ENCODE measurements at places on chromosomes 3 and 15.
A peak's percentile ranks its signal among the peaks of the same experiment; 100 is the strongest.

DNA sequence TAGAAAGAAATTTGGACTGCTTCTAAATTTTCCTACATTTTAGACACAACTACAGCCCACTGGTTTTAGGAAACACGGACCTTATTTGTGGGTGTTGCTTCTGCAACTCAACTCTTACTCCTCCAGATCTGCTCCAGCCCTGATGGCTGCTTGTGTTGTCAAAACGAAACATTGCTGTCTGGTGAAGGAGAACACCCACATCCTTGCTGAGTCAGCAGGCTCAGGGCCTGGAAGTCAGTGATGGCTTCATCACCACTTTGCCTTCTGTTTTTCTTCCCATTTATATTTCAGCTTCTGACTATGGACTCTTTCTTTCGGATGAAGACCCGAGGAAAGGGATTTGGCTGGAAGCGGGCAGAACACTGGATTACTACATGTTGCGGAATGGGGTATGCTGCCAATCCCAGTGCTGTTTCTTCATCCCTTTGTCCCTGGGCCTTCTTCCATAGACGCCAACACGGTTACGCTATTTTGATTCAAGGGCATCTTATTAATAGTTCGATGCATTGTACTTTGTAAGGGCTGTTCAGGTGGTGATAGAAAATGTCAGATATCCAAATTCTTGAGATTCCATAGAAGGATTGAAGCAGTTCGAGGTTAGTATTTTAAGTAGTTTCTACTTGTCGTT lies 392.6 kb upstream of the TPM1 start:
- peak; percentile 65 for DNase-seq

GRCh38 chr3:50275141-50275995 lies 3.5 kb upstream of the LSMEM2 start:
- no peak for DNase-seq

DNA sequence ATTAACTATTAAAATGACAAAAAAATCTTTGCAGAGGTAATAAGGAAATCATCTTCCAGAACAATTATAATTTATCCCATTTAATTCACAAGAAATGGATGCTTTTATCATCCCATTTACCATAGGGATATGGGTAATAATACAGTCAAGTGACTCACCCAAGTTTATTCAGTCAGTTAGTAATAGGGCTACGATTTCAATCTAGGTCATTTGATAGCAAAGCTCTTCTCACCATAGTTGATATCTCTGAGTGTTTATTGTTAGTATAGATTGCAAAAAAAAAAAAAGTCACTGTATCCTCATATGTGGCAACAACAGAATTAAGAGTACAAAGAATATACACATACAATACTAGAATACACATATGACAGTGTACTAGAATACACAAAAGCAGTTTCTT lies 797.1 kb downstream of the ROBO1 start:
- DNase-seq: no peak

DNA sequence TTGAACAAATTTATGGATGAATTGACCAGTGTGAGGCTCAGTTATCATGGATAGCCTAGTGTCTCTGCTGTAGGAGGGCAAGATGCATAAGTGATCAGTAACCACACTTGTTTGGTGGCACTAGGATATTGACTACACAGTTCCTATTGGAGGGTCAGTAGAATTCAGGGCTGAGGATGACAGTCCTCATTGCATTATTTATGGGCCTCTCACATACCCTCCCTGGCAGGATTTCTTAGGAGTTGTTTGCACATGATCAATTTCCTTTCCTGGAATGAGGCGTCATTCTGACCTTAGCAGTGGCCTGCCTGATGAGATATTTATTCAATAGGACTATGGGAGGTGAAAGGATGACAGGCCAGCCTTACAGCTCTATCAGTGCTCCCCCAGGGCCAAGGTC lies 125.1 kb upstream of the AGBL1 start:
- DNase-seq: no peak

- DNase-seq: no peak
These were observed 84.7 kb downstream of the MRPL46 start for GRCh38 chr15:88382482-88382983.

GRCh38 chr3:127254033-127254644 lies 33.7 kb downstream of the PRR20G start:
- no peak for DNase-seq

- no peak for DNase-seq
These were observed 38.8 kb upstream of the IGSF11 start for GRCh38 chr3:119073258-119074001.

GRCh38 chr3:59654123-59654479 lies 604.3 kb upstream of the CFAP20DC start:
- DNase-seq: peak; percentile 4

DNA sequence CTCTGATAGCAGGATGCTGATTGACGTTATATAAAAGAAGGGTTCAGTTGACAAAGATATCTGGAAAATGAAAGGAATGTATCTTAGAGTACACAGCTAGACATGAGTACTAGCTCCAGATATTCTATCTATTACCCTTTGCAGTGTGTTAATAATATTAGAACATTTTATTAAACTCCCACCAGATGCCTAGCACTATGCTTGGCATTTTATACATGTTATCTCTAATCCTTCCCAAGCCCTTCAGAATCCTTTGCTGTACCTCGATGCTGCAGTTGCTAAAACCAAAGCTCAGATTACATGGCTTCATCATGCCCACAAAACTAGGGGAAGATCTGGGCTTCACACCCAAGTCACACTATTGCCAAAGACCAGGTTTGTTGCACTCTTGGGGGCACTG lies 350.1 kb upstream of the AZI2 start:
- DNase-seq: no peak

- DNase-seq: no peak
These were observed 21.8 kb upstream of the KLF13 start for GRCh38 chr15:31304751-31305365.

DNA sequence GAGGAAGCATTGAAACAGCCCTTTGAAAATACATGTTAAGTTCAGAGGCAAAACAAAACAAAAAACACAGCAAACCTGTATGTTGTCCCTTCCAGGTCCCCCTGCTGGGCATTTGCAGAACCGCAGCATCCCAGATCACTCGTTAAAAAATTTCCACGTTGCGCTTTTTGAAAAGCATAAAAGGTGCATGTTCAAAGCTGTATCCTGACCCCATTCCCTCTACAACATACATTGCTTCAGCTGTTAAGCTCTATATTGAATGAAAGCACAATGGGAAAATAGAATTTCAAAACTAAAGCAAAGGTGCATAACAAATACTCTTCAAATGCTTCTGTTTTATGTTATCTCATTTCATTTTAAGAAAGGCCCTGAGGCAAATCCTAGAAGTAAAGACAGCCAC lies 328.3 kb downstream of the THSD4 start:
- DNase-seq: peak; percentile 44

DNA sequence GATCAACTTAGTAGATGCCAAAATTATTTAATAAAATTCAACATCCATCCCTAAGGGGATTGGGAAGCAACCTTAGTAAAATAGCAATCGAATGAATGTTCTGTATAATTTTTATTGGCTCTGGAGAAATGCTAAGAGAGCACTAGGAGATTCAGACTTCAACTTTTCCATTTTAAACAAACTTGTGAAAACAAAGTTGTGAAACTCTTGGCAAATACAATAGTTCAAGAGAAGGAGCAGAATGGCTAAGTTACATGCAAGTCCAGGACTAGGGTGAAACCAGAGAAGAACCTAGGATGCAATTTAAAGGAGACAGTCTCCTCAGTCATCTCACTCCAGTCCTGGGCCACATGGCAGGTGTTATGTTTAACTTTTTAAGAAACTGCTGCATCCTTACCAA lies 16.7 kb upstream of the ZNF280D start:
- peak; percentile 41 for DNase-seq

GRCh38 chr3:111485086-111485485 lies 56.9 kb upstream of the CD96 start:
- DNase-seq: no peak

DNA sequence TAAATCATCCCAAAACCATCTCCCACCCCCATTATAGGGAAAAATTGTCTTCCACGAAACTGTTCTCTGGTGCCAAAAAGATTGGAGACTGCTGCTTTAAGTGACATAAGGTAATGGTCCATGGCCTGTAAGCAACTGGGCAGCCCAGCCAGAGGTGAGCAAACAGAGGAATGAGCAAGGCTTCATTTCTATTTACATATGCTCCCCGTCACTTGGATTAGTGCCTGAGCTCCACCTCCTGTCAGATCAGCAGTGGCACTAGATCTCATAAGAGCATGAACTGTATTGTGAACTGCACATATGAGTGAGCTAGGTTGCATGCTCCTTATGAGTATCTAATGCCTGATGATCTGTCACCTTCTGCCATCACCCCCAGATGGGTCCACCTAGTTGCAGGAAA lies 1159.8 kb upstream of the ALCAM start:
- no peak for DNase-seq

- peak; percentile 92 for DNase-seq
These were observed 57.6 kb upstream of the NR2E3 start for GRCh38 chr15:71752604-71753289.

- peak; percentile 37 for DNase-seq
These were observed 1.6 kb downstream of the STRA6 start for GRCh38 chr15:74200871-74201419.

DNA sequence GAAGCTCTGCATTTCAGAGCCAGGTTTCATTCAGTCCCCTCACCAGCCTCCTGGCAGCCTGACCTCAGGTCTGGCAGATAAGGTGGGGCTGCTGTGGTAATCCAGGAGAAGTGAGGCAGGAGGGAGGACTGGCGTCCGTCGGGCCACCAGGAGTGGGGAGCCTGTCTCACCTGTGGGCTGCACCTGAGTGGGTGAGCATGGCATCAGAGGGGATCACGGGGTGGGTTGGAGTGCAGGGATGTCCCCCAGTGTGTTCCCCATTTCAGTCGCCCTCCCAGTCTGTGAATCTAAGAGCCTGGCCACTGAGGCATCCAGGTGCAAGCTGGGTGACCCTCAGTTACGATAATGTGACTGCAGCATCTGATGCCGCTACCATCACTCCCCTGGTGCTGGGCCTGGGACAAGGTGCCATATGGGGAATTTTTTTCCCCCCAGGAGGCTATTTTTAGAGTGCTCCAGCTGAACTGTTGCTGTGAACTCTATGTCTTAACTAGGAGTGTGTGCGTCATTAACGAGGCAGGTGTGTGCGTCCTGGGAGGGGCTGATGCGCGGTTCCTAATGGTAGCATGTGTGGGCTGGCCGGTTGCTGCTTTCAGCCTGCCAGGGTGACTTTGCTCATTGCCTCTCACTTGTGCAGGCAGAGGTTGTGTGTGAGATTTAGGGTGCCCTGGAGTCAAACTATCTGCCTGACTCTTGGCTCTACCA lies 165.2 kb downstream of the SLCO3A1 start:
- no peak for DNase-seq

DNA sequence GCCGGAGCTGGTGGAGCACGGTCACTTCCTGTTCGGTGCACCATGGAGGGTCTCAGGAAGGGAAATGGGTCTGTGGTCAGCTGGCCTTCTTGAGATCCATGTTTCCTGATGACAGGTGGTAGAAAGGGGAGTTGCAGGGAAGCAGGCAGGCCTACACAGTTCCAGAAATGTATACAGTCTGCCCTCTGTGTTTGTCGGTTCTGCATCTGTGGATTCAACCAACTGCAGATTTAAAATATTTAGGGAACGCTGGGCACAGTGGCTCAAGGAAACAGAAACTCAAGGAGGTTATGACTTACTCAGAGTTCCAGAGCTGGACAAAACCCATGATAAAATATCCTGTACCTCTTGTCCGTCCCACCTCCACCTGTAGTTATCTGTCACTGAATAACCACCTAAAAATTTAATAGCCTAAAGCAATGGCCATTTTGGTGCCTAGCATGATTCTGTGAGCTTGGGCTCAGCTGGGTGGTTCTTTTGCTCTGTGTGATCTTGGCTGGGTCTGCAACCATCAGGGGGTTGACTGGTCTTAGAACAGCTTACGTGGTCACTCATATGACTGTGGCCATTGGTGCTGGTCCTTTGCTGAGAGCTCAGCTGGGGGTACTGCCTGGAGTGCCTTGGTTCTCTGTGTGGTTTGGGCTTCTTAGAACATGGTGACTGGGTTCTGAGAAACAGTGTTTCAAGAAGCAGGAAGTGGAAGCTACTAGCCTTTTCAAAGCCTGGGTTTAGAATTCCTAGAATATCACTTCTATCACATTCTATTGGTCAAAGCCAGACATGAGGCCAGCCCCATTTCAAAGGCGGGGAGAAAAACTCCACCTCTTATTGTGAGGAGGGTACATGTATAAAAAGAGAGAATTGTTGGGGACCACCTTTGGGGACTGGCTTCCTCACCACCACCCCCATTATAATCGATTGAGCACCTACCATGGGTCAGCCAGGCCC lies 239.7 kb upstream of the BHLHE40 start:
- no peak for DNase-seq

GRCh38 chr3:107313711-107314110 lies 63.5 kb upstream of the CCDC54 start:
- DNase-seq: no peak

- no peak for DNase-seq
These were observed 49.9 kb downstream of the MME start for GRCh38 chr3:155130001-155130400.

DNA sequence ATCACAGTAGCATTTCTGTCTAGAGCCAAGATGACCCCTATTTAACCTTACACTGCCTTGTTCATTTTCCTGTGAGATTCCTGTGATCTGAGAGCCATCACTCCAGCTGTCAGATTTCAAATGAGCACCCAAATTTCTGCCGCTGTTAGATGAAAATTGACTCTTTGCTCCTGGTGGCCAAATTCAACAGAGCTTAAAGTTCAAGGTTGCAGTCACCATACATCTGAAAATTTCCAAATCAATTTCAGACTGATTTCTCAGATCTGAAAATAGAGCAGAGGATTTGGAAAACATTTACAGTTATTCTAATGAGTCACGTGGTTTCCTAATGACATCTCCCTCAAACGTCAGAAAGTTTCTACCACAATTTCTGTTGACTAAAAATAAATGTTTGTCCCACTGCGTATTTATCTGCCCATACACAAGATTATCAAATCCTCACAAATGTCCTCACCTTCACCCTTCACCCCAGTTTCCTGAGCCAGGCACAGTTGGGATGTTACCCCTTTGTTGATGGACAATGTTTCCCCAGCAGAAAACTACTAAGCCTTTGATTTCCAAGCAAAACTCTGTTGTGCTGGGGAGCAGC lies 16.4 kb downstream of the HDC start:
- peak; percentile 9 for DNase-seq

- no peak for DNase-seq
These were observed 273.3 kb upstream of the ICE2 start for GRCh38 chr15:60751985-60752952.

DNA sequence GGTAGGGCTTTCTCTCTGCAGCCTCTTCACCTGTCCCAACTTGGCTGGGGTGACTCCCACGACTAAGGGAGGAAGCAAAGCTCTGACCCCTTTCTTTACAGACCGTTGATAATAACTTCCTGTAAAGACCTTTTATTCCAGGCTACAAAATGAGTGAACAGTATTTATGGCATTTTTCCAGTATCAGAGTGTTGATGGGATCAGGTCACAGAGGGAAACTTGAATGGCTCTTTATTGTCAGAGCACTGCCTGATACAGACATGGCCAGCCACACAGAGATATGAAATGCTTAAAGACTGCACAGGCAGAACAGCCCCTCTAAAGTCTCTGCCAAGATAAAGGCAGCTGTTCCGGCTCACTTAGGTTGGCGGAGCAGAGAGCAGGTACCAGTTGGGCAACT lies 1033.9 kb upstream of the NR2F2 start:
- DNase-seq: no peak
